ENCODE measurements at places on chromosomes 3 and 15.

- DNase-seq, result no peak
Observed at GRCh38 chr3:82100378-82100777, 338.9 kb upstream of the GBE1 start.

- no peak for DNase-seq
Observed at GRCh38 chr3:66239513-66240123, 18.8 kb downstream of the SLC25A26 start.

DNA sequence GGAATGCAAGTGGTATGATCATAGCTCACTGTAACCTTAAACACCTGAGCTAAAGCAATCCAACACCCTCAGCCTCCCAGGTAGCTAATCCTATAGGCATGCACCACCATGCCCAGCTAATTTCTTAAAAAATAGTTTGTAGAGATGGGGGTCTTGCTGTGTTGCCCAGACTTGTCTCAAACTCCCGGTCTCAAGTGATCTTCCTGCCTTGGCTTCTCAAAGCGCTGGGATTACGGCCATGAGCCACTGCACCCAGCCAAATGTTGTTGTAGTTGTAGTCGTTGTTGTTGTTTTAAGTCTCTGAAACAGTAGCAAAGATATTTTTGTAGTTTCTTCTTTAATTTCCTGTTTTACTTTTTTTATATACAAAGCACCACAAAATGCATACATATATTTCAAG, 616.6 kb downstream of the NAALADL2 start:
- DNase-seq, result no peak

GRCh38 chr3:87121856-87122255, 105.3 kb upstream of the CHMP2B start:
- DNase-seq, result no peak

DNA sequence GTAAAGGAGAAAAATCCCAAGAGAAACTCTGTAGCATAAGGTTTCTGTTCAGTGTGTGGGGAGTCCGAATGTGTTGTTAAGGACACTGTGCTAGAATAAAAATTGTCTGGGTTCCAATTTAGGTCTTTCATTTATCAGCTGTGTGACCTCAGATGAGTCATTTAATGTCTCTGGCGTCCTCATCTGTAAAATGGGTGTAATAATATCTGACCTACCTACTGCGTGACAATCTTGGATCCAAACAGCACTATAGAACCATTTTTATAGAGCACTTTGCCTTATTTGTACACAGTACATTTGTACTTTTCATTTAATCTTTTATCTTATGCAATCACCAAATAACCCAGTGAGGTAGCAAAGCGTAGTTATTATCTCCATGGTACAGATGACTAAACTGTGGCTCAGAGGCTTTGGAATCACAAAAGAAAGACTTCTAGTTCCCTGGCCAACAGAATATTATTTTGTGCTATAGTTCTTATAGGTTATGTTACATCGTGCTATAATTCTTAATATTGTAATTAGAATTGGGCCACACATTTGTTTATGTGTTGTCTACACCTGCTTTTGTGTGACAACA, 46.6 kb upstream of the TNIK start:
- no peak for DNase-seq

GRCh38 chr3:7285505-7285904, 424.6 kb downstream of the GRM7 start:
- DNase-seq, result no peak

- DNase-seq, result no peak
Observed at GRCh38 chr3:75906555-75907112, 121.3 kb upstream of the ZNF717 start.

- DNase-seq, result no peak
Observed at GRCh38 chr15:98764291-98764690, 116.0 kb downstream of the IGF1R start.

- no peak for DNase-seq
Observed at GRCh38 chr15:39736412-39737195, 46.0 kb downstream of the FSIP1 start.

GRCh38 chr15:97961067-97961954, 808 bp downstream of the ARRDC4 start:
- DNase-seq, result peak; percentile 4

- peak; percentile 81 for DNase-seq
Observed at GRCh38 chr3:38039899-38040261, 872 bp downstream of the DLEC1 start.

DNA sequence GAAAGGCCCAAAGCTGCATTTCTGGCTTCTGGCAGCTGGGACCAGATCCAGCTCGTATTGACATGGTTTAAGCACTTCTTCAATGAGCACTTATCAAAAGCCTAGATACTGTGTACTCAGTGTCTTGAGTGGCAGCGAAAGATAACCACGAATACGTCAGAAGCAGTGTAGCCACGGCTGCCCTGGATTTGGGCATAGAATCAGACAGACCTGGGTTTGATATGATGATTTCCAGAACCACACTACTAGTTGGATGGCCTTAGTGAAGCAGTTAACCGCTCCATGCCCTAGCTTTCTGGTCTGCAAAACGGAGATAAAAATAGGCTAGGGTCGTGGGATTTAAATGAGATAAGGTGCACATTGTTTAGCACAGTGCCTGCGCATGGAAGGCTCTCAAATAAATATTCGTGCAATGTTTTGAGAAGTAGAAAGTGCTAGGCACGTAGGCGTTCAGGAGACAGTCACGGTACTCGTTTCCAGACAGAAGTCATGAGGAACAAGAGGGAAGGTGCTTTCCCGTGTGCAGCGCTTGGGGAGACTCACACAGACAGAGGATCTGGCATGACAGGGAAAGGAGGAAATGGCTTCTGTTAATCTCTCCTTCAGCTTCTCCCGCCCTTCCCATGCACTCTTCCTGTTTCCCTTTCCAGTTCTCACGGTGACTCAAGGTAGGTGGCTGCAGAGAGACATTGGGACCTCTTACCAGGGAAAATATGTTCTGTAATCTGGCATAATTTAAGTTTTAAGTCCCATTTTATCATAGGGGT, 70.3 kb downstream of the CCNL1 start:
- DNase-seq, result no peak

- DNase-seq, result peak; percentile 2
Observed at GRCh38 chr3:181326637-181327223, 337.2 kb upstream of the DNAJC19 start.

DNA sequence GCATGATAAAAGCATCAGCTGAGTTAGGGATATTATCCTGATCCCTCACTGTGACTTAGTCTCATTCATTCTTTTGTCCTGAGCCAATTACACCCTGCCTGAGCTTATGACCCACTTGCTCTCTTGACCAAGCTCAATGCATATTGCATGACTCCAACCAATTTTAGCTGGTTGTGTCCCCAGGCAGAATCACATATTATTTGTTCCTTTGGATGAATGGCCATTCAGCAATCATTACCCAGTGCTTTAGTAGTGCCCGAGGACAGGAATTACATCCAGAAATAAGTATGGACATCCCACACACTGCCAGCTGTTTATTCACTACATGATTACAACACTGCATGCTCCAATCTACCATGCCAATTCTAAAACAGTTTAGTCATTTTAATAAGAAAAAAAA, 322.5 kb downstream of the ZBBX start:
- DNase-seq, result no peak

- no peak for DNase-seq
Observed at GRCh38 chr3:63126530-63126929, 151.6 kb upstream of the SYNPR start.

GRCh38 chr3:168405288-168405687, 309.6 kb upstream of the GOLIM4 start:
- DNase-seq, result no peak

DNA sequence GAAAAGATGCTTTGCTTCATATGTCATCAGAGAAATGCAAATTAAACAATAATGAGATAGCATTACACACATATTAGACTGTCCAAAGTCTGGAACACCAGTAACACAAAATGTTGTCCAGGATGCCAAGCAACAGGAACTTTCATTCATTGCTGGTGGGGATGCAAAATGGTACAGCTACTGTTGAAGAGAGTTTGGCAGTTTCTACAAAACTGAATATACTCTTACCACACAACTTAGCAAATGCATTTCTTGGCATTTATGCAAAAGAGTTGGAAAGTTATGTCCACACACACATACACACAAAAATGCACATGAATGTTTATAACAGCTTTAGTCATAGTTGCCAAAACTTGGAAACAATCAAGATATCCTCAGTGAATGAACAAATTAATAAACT, 195.2 kb upstream of the MME start:
- no peak for DNase-seq

DNA sequence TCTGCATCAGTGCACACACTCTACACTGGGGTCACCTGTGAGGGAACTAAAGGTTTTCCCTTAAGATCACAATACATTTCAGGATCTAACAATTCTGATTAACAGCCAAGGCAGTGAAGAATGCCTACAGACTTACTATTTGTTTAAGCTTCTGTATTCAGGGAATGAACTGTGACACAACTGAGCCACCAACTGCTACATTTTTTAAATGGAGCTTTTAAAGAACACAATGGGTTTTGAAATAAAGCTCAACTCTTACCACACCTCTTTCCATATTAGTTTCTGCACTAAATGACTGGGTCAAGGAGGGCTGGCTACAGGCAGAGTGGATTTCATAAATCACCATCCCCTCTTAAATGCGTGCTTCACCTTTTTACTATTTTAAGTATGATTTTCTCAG, 100.2 kb downstream of the TMCC1 start:
- DNase-seq, result no peak

DNA sequence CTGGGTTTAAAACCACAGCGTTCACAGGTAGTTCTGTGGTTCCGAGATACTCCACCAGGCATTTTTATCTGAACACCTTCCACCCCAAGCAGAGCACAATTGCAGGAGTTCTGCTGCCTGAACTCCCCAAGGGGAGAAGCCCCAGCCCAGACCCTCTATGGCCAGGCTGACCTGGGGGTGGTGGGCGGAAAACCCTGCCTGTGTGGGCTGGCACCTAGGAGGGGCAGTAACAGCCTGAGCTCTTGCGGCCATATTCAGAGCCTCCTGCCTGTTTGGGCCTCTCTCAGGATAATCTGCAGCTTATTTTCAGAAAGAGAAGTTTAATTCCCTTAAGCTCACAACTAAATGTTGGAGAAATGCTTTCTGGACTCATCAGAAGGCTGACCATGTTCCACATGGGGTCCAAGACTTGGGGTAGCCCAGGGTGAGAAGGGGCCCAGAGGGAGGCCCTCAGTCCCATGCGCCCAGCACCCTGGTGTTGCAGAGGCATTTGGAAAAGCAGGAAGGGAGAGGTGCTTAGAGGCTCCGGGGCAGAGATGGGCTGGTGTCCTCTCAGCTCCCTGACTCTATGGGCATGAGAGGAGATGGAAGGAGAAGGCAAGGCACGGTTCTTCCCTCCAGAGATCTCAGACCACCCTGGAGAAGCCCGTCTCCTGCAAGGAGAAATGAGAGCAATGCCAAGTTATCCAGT, 195.6 kb upstream of the TPM1 start:
- no peak for DNase-seq

- DNase-seq, result no peak
Observed at GRCh38 chr3:120824613-120825012, 82.1 kb downstream of the GTF2E1 start.

DNA sequence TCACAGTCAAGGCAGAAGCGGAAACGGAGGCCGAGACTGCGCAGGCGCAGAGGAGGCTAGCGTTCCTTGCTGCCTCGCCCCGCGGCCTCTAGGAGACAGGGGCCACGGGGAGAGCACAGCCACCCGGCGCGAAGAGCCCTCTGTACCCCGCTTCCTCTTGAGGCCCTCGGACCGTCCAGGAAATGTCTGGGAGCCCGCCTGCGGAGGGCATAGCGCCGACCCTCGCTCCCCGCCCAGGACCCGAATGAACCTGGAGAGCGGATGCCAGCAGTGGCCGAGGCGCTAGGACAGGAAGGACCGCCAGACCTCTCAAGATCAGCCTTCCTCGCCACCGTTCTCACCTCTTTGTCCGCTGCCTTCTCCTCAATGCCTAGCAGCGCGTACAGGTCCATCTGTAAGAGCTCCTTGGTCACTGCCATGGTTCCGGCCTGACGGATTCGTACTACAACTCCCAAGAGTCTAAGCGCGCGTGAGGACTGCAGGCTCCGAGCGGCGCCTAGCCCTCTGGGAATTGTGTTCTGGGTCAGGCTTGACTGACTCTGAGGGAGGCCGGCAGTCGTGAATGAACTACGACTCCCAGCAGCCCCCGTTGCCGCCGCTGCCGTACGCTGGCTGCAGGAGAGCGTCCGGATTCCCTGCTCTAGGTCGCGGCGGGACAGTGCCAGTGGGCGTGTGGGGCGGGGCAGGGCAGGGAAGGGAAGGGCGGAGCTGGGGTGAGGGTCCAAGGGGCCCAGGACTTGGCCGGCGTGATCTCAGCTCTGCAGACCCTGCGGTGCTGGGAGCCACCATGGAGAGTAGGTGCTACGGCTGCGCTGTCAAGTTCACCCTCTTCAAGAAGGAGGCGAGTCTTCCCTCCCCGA, at the start of the genes DNAJC17 and ZFYVE19:
Gene DNAJC17, minus strand, starts transcription at position 446 of the 860 bp plus-strand sequence. Its CDS starts 27 bp downstream, at position 419.
Gene ZFYVE19, plus strand, starts transcription at position 62 of the 860 bp plus-strand sequence. Its CDS starts 501 bp downstream, at position 563.
- DNase-seq, result peak; percentile 94

- DNase-seq, result no peak
Observed at GRCh38 chr3:16916840-16917239, 32.1 kb downstream of the PLCL2 start.

GRCh38 chr15:42154212-42154941, 2.1 kb downstream of the PLA2G4F start:
- no peak for DNase-seq

DNA sequence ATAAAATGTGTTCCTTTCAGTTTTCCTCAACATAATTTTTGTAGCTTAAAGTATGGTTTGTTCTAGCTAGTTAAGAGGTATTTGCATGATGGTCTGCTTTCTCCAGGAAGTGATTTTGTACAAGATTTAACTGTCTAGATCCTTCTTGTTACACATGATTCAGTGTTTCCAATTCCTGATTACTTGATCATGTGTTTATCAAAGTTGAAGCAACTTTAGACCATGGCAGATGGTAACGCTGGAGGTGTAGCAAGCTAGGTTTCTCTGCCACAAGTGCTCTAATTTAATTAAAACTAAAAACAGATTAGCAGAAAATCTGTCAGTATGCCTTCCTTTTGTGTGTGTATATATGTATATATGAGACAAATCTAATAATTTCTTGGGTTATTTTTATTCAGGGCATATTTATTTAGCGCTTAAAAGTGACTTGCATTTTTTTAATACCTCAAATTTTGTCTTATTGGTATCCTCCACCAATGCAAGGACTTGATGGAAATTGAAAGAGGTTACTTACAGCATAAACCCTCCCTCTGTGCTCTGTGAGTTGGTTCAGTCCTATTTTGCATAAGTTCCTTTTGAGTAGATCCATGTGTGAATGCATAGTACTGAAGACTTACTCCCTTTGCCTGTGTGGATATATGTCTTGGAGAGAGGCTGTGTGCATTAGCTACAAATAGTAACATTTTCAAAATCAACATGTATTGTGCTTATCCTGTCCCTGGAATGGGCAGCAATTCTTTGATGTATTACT, 157.3 kb upstream of the CGNL1 start:
- DNase-seq, result no peak

DNA sequence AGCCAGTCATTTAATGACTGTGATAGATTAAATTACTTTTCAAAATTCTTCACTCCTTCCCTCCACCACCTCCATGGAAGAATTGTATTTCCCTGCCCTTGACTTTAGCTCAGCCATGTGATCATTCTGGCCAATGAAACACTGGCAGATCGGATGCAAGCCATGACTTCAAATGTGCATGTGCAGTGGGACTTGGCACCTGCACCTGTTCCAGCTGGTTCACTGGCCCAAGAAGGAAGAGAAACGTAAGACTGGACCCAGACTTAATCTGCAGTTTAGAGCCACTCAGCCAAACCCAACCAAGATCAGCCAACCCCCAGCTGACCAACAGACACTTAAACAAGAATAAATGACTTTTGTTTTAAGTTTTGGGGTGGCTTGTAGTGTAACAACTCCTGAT, 11.8 kb downstream of the DPH3 start:
- no peak for DNase-seq

GRCh38 chr3:153289334-153289808, 127.3 kb downstream of the RAP2B start:
- DNase-seq, result no peak

- DNase-seq, result peak; percentile 12
Observed at GRCh38 chr3:58052373-58053273, 44.4 kb downstream of the FLNB start.

Measured in CD4-positive, alpha-beta T cell treated with Interleukin-15 for 4 hours (primary cell).